ENCODE measurements at places on chromosomes 13 and 19.

DNA sequence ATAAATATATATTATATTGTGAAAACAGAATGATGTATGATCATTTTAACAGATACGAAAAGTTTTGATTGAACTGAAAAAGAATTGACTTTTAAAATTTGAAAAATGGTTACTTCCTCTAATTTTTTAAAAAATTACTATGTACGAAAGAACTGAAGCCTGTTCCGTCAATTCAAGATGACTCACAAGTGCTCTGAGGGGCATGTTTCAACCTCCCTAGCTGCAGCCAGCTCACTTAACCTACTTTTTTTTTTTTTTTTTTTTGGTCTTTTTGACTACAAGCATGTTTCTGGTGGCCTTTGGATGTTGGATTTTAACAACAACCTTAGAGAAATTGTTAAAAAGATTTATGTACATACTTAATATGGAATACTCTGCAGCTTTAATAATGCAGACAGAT lies 1139.3 kb downstream of the DIAPH3 start:
- DNase-seq, result no peak

- DNase-seq, result no peak
Measured at GRCh38 chr19:55256562-55257460, 2.0 kb downstream of the PPP6R1 start.

GRCh38 chr13:79194272-79194671 lies 211.8 kb downstream of the RBM26 start:
- no peak for DNase-seq

DNA sequence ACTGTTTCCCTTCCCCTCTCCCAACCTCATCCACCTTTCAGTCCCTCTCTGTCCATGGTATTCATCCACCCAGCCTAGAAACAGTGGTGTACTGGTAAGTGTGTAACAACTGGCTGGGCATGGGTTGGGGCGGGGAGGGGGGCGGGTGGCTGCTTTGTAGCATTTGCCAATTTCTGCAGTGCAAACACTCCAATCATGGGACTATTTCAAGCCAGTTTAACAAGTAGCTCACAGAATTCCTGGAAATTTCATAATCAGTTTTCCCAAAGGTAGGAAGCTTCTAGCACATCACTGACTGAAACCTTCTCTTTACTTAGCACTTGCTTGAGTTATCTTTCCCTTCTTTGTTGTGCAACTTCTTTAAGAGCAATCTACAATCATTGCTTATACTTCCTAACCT lies 100.8 kb upstream of the WASF3 start:
- DNase-seq, result no peak

- DNase-seq, result no peak
Measured at GRCh38 chr19:35106291-35106583, 9.4 kb upstream of the FXYD3 start.

DNA sequence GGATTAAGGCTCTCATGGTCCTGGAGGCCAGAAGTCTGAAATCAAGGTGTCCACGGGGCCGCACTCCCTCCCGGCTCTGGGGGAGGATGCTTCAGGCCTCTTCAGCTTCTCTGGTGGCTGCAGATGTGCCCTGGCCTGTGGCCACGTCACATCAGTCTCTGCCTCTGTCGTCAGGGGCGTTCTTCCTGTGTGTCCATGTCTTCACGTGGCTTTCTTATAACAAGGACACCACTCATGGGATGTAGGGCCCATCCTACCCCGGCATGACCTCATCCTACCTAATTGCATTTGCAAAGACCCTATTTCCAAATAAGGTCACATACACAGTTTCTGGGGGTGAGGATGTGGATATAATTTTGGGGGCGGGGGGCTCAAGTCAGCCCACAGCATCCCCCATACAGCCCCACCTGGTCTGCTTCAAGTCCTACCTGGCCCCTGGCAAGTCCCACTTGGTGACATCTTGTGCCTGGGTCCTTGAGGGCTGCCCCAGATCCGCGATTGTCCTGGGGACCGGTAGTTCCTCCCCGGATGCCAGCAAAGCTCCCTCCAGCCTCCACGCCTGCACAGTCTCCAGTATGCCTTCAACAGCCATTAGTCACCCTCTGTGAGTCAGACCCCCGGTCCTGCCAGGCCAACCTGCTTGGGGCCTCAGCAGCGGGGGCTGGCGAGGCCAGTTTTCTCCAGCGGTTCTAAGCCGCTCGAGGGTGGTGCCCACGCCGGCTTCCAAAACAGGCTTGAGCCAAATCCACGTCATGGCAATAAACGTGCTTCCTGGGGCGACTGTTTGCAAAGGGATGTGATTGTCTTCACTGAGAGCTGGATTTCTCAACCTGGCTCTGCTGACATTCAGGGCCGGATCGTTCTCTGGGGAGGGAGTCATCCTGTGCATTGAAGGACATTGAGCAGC lies 32.2 kb downstream of the MYO9B start:
- DNase-seq, result peak; percentile 80

GRCh38 chr19:33143897-33144405 lies 12.0 kb downstream of the WDR88 start:
- peak; percentile 71 for DNase-seq

GRCh38 chr13:82878536-82878935 lies 1003.7 kb downstream of the SLITRK1 start:
- no peak for DNase-seq

GRCh38 chr19:46159418-46160232 lies 11.6 kb downstream of the IGFL2 start:
- no peak for DNase-seq

- DNase-seq, result no peak
Measured at GRCh38 chr13:61029064-61029463, 386.6 kb downstream of the PCDH20 start.

DNA sequence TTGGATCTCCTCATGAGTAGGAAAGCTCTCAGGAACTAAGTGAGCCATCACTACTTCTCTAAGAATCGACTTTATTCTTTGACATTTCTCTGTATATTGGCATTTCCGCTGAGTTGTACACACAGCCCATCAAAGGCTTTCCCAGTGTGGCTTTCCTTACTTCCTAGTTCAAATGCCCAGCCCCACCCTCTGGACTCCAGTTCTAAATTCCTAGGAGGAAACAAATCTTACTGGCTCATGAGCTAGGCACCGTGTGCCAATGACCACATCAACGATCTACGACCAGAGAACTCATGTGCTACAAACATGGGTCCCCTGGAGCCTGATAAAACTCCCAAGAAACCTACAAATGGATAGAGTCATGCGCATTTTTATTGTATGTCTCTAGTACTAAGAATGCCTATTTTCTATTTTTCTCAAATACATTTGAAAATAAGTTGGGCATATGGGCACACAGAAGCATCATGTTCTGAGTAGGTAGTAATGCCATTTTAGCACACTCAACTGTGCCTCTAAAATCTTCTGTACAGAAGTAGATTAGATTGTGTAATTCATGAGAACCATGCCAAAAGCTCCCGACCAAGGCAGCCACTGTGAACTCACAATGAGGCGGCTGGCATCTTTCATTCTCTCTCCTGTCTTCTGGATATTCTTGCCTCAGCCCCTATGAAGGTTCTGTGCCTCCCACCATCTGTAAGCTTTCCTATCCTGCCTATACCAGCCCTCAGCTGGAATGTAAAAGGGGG lies 10.5 kb upstream of the RAP2A start:
- DNase-seq, result no peak

DNA sequence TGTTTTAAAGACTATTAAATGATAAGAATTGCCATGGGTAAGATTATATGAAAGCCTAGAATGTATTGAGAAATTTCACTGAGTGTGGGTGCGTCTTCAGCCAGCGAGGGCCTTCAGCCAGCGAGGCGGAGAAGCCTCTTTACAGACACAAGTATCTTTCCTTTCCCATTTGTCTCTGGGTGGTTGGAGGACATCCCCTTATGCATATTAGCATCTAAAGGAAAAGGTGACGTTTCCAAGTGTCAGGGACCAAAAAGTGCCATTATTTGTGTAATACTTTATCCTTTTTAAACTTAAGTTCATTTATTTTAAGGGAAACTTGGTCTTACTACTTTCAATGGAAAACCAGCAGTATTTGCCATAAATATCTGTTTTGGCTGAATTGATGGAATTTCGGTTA lies 22.2 kb downstream of the SMARCA4 start:
- no peak for DNase-seq

GRCh38 chr19:12639901-12640613 lies 26.5 kb downstream of the MAN2B1 start:
- DNase-seq, result peak; percentile 84

GRCh38 chr19:6817179-6817578 lies 44.7 kb downstream of the VAV1 start:
- DNase-seq, result no peak

- DNase-seq, result no peak
Measured at GRCh38 chr19:19460258-19460731, 54.8 kb downstream of the GATAD2A start.

DNA sequence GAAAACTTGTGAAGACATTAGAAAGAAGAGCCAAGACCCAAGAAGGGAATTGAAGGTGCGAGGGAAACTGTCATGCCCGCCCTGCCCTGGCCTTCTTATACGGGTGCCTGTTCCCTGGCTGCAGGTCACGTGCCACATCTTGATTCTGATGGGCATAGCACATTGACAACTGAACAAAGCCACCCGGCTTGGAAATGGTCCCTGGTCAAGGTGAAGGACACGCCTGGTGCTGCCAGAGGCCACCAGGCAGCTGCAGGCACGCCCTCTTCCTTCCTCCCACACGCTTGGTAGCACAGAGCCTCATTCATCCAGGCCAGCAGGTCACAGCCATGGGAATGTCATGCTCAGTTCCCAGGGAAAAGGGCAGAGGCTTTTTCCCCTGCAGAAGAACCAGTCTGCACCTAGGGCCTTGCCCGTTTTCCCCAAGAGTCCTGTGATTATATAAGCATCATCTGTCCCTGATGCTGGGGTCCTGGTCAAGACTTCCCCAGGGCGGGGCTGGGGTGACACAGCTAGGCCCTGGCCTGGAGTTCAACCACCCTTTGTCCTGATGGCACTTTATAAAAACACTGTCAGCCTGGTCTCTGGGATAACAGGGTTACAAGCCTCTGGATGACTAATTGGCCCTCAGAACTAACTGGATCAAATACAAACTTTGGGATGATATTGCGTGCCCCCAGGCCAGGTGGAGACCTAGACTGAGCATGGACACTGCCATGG lies 56.0 kb downstream of the CDADC1 start:
- DNase-seq, result no peak

DNA sequence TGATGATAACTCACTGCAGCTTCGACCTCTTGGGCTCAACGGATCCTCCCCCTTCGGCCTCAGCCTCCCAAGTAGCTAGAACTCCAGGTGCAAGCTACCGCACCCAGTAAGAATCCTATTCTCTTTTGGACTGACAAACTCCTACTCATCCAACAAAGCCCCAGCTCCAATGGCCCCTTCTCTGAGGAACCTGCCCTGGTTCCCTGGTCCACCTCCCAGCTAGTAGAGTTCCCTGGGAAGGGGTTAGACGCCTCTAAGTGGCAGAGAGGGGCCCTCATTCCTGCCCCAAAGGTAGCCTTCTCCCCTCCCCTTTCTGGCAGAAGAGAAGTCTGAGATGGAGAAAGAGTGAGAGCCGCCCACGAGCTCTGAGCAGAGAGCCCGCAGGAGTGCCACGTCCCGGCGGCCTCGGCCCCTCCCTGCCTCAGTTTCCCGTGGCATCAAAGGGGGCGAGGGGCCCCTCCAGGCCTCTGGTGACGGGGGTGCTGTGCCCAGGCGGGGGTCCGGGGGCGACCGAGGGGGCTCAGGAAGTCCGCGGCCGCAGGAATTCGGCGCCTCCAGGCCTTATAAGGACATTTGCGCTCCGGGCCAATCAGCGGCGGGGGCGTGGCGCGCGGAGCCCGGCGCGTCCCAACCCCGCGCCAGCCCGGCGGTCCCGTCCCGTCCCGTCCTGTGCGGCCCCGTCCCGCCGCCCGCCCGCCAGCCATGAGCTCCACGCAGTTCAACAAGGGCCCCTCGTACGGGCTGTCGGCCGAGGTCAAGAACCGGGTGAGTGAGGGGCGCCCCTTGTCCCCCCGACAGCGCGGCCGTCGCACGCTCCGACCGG lies at the start of gene CNN2:
Gene CNN2 (plus strand): TSS at position 649 of the 823 bp plus-strand sequence. CDS start 54 bp downstream, at position 703.
- peak; percentile 77 for DNase-seq

Data from BE2C (cell line).